Stimulated activated CD8-positive, alpha-beta memory T cell treated with anti-CD3 and anti-CD28 coated beads, Interleukin-12 subunit alpha, Interleukin-12 subunit beta, amount 100 ng/mL, for 1 hour (primary cell): ENCODE measurements at places on chromosomes 11 and 22.

DNA sequence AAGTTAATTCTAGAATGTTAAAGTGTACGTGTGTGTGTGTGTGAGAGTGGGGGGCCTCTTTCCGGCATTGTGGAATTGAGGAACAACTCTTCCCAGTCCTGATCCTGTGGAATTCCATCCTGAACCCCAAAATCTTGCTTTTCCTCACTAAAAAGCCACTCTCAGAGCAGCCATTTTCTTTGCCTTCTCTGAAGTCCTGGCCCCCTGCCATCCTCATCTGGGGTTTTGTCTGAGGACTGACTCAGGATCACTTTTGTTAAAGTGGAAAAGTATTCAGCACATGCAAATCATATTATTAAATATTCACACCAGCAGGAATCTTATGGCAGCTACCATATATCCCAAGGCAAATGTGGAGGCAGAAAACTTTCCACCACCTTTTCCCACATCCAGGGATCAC lies 3.8 kb downstream of the SCN4B start:
- DNase-seq: no peak

GRCh38 chr22:17132112-17132511 lies 11.0 kb upstream of the TMEM121B start:
- DNase-seq: no peak

DNA sequence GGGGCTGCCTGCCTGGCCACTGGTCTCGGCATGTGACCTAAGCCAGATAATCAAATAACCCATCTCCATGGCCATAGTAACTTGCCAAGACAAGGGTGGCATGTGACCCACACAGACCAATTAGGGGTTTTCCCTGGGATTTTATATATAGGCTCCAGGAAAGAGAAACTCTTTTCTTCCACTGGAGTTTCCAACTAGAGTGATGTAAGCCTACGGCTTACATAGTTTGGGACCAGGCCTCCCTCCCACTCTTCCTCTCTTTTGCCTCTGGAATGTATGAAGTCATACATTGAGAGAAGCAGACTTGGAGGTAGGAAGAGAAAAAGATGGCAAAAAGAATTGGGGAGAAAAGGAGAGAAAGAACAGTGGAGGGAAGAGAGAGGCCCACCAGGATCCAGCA lies 84.6 kb upstream of the LDLRAD3 start:
- DNase-seq: no peak

- no peak for DNase-seq
These were observed 12.5 kb upstream of the PEX26 start for GRCh38 chr22:18065256-18065655.

GRCh38 chr11:75602951-75603350 lies 40.9 kb downstream of the SERPINH1 start:
- no peak for DNase-seq

- DNase-seq: peak; percentile 89
These were observed 15.8 kb upstream of the EHD1 start for GRCh38 chr11:64894070-64894811.

GRCh38 chr22:44139773-44140172 lies 41.0 kb upstream of the PARVG start:
- DNase-seq: no peak

DNA sequence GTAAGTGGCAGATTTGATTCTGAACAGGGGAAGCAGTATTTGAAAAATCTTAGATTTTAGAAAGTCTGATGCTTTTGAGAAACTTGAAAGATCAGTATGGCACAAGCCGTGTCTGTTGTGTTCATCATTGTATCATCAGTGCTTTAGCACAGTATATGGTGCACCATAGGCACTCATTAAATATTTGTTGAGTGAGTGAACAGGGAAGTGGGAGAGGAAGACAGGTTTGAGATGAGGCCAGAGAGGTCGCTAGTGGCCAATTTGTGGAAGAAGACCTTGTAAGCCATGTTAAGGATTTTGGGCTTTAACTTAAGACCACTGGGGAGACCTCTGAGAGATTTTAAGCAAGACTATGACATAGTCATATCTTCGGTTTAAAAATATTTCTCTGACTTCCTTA lies 12.9 kb downstream of the CHEK1 start:
- DNase-seq: no peak

DNA sequence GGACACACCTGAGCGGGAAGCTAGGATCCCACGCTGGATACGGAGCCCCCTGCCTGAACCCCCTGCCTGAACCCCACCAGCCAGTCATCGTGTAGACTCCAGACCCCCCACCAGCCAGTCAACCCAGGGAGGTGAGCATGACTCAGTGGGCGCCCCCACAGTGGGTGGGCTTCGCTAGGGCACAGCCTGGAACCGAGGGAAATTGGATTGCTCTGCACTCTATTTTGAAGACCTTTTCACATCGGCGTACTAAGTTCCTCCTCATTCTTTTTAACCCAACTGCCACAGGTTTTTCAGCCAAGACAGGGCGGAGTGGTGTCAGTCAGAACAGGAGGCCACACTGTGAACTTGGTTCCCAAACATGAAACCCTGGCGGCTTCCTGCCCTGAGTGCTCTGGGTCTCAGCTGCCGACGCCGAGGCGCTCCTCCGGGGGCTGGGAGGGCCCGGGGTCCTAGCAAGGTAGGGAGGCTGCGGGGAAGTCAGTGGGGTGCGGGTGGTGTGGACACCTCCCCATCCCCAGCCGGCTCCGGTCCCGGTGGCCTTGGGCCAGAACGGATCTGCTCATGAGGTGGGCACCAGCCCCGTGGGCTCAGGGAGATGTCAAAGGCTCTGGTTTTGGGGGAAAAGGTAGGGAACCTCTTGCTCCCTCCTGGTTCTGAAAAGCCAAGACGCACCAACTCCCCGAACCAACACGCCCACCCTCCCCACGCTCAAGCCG lies 57.0 kb downstream of the BRD1 start:
- no peak for DNase-seq

- DNase-seq: no peak
These were observed 30.5 kb upstream of the OR10G7 start for GRCh38 chr11:124071623-124071948.

- DNase-seq: no peak
These were observed 27.2 kb downstream of the OR2AT4 start for GRCh38 chr11:75069473-75069872.
